Stimulated activated CD8-positive, alpha-beta memory T cell treated with anti-CD3 and anti-CD28 coated beads, Interleukin-15, amount 100 ng/mL, for 24 hours (primary cell): ENCODE measurements at places on chromosomes 5 and 9.

- no peak for DNase-seq
Measured at GRCh38 chr5:40378396-40379177, 301.1 kb upstream of the PTGER4 start.

DNA sequence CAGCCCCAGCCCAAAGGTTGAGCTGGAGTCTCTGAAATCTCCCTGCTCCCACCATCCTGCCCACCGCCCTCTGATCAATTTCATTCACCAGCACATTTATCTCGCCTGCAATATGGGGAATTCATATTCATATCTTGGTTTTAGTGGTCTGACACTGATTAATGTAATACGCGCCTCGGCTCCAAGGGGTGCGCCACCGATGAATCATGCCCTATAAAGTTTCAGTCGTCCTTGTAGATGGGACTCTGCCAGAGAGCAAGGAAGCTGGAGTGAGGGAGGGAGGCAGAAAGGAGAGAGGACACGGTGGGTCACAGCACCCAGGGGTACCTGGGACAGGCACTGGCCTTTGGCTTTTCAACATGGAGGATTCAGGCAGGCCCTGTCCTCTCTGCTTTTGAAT is 8.9 kb downstream of the IRX1 start:
- DNase-seq, result no peak

DNA sequence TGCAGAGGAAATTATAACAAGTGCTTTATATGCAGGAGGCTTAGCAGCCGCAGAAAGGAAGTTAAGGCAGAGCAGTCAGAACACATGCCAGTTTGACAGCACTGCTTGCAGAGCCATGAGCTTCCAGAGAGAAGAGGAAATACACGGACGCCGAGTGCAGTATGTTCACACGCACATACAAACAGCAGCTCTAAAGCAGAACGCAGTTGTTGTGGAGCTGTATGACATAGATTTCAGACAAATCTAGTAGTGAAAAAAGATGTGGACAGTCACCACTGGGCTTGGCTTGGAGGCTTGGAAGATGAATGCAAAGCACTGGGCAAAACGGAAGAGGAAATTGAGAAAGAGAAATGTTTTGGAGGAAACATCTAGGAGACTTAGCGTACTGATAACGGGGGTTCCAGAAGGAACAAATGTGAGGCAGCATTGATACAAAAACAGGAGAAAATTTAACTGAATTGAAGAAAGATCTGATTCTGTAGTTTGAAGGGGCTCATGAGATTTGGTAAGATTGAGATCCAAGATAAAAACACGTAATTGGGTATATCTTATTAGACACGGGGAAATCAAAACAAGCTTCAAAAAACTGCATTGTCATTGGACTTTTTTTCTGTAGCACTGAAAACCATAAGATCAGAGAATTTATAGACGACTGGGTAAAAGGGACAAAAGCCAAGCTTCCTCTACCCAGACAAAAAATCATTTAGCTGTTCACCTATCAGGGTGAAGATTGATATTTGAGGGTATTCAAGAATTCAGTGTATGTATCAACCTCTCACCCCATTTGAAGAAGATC is 19.6 kb upstream of the ROPN1L start:
- DNase-seq, result no peak

GRCh38 chr5:179794171-179794570 is 385 bp downstream of the LTC4S start:
- DNase-seq, result no peak

GRCh38 chr5:34959323-34959722 is 30.0 kb downstream of the DNAJC21 start:
- no peak for DNase-seq

DNA sequence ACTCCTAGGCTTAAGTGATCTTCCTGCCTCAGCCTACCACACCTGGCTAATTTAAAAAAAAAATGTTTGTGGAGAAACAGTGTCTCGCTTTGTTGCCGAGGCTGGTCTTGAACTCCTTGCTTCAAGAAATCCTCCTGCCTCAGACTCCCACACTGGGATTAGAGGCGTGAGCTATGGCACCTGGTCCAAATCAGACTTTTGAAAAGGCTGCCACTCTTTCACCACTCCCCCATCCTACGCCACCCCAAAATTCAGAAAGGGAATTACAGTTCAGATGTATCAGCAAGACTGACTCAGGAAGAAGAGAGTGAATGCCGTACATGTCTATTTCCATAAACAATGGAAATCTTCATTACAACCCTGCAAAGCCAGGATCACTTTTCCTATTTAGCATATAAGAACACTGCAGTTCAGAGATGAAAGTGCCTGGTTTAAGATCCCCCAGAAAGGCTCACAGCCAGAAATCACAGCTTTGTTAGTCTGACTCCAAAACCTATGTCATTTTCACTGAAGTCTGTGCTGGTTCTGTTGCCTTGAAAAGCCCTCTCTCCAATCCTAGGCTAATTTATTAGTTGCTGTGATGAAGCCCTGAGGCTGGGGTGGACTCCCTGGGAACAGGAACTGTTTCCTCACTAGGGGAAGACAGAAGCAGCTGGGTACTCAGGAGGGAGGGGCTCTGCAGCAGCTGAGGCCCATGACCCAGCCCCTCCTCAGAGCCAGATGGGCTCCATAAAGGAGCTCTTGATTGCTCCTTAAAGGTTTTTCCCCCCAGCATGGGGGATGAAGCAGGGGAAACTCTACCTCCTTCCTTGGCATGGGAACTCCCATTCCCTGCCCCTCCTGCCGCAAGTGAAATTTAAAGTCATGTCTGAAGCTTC is 3.1 kb downstream of the FBLL1 start:
- DNase-seq, result no peak

GRCh38 chr5:29720954-29721353 is 1472.5 kb upstream of the CDH6 start:
- no peak for DNase-seq

GRCh38 chr5:53425687-53426511 is 54.5 kb upstream of the FST start:
- no peak for DNase-seq

GRCh38 chr5:80934751-80935150 is 25.4 kb upstream of the RASGRF2 start:
- DNase-seq, result no peak

DNA sequence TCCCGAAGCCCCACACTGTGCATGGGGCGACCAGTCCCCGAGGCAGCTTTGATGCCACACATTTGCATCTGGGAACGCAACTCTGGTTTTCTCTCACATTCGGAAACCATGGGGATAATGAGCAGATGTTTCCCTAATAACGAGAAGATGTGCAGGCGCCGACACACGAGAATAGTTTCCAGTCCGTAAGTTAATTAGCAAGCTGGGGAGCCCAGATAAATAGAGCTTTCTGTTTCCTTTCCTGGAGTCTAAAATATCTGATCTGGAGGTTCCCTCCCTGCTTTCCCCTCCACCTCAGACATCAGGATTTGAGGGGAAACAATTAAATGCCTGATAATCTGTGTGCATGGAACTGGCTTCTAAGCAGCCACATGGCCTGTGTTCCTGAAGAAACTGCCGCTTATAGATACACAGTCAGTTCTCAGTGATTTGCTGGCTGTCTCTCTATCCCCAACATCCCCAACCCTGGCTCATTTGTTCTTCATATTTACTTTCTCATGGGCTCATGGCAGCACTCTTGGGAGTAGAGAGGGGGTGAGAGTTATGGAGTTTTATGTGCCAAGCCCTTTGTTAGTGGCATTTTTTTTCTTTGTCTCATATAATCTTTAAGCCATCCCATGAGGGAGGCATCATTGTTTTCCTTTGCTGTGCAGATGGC is 62.8 kb downstream of the PDZD2 start:
- DNase-seq, result no peak

- DNase-seq, result no peak
Measured at GRCh38 chr5:139486201-139486600, 3.6 kb upstream of the STING1 start.

DNA sequence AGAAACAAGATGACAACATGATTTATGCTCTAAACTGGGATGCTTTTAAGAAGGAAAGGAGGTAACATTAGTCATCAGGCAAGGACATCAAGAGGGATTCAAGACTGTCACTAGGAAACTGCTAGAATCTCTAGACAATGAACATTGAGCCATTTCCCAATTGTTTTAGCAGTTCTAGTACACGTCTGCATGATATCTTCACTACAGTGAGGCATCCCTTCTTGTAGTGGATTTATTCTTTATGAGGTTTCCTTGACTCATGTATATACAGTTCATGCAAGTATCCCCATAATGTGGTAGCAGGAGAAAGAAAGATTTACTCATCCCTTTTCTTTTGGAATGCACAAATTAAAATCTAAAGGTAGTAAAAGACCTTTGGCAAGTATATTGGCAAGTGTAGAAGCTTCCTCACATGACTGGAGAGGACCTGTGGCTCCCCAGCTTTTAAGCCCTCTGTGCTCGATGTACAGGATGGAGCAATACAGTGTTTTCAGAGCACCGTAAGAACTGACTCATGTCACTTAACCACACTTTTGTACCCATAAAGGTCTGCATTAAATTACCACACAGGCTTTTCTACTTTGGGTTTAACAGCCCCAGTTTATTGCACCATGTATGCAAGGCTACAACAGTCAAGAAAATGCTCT is 335.9 kb downstream of the SEMA5A start:
- no peak for DNase-seq

DNA sequence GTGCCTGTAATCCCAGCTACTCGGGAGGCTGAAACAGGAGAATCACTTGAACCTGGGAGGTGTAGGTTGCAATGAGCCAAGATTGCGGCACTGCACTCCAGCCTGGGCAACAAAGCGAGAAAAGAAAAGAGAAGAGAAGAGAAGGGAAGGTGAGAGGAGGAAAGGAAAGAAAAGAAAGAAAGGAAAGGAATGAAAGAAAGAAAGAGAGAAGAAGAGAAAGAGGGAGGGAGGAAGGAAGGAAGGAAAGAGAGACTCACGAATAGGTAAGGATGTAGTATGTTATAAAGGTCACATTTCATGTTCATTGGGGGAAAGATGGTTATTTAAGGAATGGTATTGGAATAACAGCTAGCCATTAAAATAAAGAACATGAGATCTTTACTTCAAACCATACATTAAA is 10.4 kb upstream of the ANP32B start:
- DNase-seq, result no peak

DNA sequence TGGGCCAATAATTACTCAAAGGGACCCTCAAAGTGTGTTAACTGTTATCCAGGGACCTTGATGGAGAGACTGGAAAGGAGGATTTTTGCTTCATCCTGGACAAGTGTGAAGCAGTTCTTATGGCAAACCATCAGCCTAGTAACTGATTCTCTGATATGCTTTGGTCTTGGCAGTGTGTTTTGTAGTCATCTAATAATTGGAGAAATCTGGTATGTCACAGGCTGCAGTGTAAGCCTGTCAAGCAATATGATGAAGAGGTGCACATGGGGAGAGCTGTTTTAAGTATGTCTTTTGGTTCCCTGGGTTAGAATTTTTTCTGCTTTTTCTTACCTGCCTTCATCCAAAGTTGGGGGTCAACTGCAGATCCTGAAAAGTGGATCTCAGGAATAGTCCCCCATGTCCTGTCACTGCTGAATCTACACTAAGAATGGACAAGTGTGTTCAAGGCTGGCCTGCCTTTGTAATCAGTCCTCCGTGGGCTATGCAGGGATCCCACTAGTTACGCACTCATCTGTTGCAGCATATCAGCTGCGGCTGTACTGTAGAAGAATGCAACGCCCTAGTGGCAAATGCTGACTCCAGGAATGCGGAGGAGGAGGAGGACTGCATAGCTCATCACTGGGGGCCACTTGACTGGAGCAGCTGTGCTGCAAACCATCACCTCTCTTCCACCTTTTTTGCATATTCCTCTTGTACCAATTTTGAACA is 1.9 kb downstream of the SPTAN1 start:
- DNase-seq, result no peak
